HT1080 (cell line): ENCODE measurements at places on chromosomes 6 and 20. TPM values are rescaled to one million over a fixed set of nuclear protein-coding genes. Genes with fewer than 3 reads are reported as not detected.
A peak's percentile ranks its signal among the peaks of the same experiment; 100 is the strongest.

GMPR gene
- 2.4 and 2.9 TPM in 2 replicates for total RNA-seq

NKX2-4 gene
- 1.8 and 3.1 TPM in 2 replicates for total RNA-seq

OXT gene
- not detected in 2 replicates for total RNA-seq

HSPA12B gene
- not detected in 2 replicates for total RNA-seq

LMBRD1 gene
- 10.2 and 10.9 TPM in 2 replicates for total RNA-seq

GZF1 gene
- 11.4 and 24.4 TPM in 2 replicates for total RNA-seq

SMLR1 gene
- total RNA-seq, result not detected in 2 replicates

SLC22A2 gene
- total RNA-seq, result not detected in 2 replicates

SIRPB1 gene
- total RNA-seq, result 0.16 and 1.0 TPM in 2 replicates

TRIM15 gene
- total RNA-seq, result not detected in 2 replicates

DNA sequence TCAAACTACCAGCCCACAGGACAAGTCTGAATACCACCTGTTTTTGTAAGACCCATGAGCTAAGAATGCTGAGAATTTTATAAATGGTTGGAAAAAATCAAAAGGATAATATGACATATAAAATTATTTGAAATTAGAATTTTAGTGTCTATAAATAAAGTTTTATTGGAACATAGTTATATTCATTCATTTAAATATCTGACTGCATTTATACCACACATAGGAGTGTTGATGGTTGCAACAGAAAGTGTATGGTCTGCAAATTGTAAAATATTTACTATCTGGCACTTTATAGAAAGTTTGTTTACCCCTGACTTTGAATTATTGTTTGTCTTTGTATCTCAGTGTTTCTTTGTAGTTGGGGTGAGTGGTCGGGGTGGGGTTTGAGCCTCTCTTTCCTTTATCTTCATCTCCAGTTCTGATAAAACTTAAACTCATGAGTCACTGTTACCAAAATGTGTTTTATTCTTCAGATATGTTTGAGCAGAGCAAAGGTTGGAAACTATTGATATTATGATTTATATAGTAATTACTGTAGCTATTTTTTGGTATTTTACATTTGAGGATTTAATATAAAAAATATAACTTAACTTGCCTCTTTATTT, 55.5 kb downstream of the CD2AP start:
- DNase-seq, result no peak

- no peak for DNase-seq
Measured at GRCh38 chr20:58075586-58076345, 152.7 kb downstream of the ANKRD60 start.

GRCh38 chr20:10857352-10858070, 183.7 kb upstream of the JAG1 start:
- DNase-seq, result peak; percentile 80

GRCh38 chr6:162217058-162217457, 510.5 kb downstream of the PRKN start:
- DNase-seq, result no peak

DNA sequence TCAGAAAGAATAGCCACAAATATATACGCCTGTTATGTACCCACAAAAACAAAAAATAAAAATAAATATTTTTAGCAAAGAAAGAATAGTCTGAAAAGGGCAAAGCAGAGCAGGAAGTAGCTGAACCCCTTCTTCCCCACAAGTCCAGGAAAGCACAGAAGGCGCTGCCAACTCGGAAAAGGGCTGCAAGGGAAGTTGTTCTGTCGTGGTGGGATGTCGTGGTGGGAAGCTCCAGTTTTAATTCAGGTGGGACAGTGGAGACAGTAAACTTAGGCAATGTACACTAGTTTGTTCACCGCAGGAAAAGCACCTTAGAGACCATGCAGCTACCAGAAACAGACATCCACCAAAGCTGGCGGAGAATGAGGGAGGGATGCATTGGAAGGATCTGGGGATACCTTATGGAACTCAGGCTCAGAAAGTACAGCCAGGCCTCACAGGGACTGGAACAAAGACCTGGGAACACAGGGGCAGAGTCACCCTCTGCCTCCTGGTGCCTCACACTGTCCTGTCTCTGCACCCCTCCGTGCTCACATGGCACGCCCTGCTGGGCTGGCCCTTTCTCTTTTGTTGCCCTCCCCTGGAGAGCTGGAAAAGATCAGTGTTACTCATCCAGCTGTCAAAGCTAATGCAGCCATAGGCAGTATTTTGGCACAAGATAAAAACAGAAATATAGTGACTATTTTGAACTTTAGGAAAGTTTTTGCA, 3.3 kb upstream of the APMAP start:
- DNase-seq, result peak; percentile 23

DNA sequence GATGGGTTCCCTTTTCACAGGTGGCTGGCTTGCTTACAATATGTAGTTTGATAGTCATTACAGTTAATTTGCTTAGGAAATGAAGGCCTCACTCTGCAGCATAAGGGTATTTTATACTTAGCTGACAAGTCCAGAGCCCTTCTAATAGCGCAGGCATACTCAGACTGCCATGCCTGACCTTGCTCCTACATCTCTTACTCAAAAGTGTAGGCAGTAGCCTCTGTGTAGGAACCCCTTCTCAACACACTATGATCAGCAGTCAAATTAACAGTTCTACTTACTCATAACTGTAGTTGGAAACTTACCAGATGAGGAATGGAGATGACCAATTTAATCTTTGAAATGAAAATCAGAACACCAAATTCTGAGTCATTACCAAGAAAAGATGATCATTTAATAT, 373.5 kb downstream of the TBC1D32 start:
- no peak for DNase-seq

- peak; percentile 66 for DNase-seq
Measured at GRCh38 chr20:46022411-46023147, 6.4 kb upstream of the SLC12A5 start.

- no peak for DNase-seq
Measured at GRCh38 chr20:48398506-48399449, 429.0 kb downstream of the PREX1 start.

DNA sequence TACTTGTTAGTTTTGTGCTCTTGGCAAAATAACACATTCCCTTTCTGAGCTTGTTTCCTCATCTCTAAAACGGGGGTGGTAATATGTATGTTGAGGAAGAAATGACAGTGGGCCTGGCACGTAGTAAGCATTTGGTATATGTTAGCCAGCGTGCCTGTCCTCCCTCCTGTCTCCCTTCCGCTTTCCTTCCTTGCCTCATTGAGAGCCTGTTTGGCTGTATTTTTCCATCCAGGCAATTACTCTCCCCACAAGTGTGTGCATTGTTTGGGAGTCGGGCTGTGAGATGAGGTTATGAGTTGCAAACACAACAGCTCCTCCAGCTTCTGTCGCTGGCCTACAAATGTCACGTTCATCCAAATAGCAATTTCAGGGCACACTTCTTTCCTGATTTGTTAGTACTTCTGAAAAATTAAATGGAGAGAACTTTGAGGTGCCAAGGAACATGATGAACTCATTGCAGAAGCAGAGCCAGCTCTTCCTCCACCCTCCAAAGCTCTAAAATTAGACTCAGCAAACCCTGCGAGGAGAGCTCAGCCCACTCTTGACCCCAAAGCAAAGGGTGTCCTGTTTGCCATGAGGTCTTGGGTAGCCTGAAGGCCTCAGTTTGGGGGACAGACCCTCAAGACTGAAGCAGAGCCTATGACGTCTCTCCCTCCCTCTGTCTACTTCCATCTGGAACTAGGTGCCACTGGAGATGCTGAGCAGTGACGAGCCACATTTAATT, 50.7 kb upstream of the TOX2 start:
- no peak for DNase-seq

DNA sequence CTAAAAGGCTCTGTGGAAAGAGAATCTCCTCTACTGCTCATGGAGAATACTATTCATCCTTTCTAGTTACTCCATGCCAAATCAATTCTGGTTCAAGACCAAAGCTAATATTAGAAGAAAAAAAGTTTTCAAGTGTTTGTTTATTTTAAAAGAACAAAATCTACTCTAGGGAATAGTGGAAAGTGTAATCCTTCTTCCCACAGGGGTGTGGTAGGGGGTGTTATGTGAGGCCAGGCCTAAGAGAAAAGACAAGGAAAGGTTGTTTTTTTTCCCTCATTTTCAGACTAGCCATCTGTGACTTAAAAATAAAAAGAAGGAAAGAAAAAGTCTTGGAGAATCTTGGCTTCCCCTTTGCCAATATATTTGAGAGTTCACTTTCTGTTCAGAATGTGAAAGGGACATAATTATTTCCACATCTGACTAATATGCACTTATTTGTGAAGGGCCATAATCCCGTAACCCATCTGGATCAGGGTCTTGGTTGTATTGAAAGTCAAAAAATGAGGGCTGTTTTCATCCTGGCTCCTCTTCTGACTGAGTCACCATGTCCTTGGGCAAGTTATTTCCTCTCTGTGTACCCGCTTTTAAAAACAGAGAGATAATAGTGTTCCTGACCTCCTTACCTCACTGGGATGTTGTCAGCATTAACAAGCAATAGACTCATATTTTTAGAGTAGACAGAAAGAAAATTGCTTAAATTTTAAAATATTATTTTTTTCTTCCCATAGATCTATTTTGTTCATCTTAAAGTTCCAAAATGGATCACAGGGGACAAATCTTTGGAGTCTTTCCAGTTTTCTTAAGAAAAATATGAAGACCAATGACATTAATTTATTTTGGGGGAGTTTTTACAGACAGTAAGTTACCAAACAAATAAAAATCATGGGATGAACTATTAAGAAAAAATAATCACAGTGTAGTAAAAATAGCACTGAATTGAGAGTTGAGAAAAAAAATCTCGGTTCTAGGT, 233.7 kb downstream of the IBTK start:
- peak; percentile 66 for DNase-seq

DNA sequence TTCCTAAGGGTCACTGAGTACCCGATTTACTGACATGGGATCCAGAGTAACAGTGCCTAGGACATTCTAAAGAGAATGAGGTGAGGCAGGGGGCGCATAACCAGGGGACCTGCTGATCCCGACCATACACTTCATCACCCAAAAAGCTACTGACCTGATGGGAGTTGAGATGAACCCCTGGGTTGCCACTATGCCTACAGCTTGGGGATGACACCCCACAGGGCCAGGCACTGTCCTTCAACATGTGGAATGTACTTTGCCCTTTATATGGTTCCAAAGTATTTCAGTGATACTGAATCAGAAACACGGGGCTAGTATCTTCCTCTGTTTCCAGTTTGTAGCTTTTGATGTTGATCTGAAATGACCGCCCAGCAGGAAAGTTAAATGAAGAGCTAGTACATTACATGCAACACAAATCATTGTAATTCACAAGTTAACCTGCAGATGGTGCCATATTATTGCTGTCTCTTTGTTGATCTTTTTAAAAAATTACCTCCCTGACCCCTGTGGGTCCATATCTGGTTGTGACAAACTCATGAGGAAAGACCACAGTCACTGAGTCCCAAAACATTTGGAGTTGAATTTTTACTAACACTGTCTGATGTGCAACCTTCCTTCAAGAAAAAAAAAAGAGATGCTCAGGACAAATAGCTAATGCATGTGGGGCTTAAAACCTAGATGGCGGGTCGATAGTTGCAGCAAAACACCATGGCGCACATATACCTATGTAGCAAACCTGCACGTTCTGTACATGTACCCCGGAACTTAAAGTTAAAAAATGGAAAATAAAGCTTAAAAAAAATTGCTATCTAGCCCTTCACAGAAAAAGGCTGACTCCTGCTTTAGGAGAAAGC, 42.7 kb upstream of the GCNT2 start:
- peak; percentile 44 for DNase-seq

GRCh38 chr6:157123234-157123633, 200.1 kb downstream of the TMEM242 start:
- no peak for DNase-seq

DNA sequence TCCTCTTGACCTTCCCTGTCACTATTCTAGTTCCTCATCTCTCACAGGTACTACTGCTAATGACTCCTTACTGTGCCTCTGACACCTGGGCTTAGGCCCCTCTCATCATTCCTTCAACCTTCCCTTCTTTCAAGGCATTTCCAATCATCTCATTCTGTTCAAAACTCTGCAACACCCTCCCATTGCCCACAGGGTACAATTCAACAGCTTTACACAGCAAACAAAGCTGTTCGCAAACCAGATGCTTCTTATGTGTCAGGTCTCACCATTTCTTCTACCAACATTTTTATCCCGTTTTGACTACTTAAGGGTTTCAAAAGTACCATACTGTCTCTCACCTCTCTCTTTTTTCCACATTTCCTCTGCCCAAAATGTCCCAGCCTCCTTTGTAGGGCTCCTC, 84.4 kb upstream of the ID4 start:
- DNase-seq, result no peak

GRCh38 chr20:9287826-9288225, 218.9 kb downstream of the PLCB4 start:
- DNase-seq, result no peak

DNA sequence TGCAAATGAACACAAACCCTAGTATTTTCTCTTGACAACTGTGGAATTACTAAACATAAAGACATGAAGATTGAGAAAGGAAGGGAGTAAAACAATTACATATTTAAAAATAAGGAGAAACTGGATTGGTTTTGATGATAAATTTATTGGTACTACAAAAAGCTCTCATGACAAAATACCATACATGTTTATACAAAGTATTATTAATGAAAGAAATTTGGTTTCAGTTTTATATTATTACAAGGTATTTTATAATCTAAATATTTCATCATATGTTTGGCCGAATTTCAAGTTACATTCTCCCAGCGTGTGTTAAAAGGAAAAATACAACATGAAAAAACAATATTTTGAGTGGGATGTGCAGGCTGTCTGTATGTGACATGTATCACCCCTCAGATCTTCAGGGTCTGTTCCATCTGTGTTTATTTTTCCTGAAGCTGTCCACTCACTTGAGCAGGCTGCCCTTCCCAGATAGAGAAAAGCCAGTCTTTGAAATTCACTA, 568.4 kb downstream of the NKAIN2 start:
- DNase-seq, result no peak

DNA sequence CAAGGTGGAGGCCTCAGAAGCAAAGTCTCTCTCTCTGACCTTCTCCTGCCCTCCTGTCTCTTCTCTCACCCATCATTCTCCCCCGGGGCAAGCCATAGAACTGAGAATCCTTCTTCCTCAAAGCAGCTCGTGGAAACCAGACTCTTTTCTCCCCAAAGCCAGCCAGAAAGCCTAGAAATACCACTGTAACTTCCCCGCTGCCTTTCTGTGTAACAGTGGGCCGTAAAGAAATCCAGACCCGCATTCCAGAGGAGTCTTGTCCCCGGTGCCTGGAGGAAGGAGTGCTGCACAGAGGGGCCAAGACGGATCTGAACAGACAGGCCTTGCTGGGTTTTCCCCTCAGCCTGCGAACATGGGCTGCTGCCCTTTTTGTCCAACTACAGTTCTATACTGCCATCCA, 977 bp upstream of the SLC22A2 start:
- DNase-seq, result no peak

- DNase-seq, result no peak
Measured at GRCh38 chr6:90465686-90466085, 121.2 kb downstream of the MAP3K7 start.

GRCh38 chr6:47071681-47072080, 29.5 kb upstream of the ADGRF1 start:
- DNase-seq, result no peak

DNA sequence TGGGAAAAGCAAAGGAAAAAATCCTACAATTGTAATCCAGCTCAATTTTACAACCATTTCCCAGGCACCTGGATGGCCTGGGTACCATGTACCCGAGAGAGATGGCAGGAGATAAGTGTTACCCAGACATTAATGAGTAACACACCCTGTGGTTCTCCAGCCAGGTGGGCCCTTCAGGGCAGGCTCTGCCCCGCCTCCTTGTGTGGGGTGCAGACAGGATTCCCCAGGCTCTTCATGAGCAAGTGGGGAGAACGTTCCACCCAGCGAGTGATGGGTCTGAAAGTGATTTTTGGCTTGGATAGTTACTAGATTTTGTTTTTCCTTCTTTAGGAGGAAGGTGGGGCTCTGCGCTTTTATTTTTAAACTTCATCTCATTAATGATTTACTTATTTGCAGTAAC, 243.9 kb downstream of the TAF4 start:
- DNase-seq, result no peak

GRCh38 chr6:36834576-36835341, 4.5 kb downstream of the CPNE5 start:
- DNase-seq, result no peak
